ENCODE measurements at places on chromosomes 7 and 10. TPM values are rescaled to one million over a fixed set of nuclear protein-coding genes. Genes with fewer than 3 reads are reported as not detected.
A peak's percentile ranks its signal among the peaks of the same experiment; 100 is the strongest.

- DNase-seq, result peak; percentile 99
These were observed 54.6 kb downstream of the TMEM26 start for GRCh38 chr10:61398366-61399129.

DNA sequence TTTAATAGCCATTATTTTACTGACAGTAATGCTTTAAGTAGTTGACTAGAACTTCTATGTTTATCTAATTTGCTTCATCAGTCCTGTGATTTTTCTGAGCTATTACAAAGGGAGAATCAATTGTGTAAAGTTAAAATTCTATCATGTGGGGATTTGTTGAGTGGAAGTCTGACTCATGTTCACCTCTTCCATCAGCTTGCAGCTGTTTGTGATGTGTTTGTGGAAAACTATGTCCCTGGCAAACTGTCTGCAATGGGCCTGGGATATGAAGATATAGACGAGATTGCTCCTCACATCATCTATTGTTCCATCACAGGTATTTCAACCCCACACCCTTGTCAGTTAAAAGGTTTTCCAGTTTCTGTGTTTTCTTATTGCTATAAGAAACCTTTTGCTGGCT lies 59.9 kb downstream of the SUGCT start:
- DNase-seq, result no peak

- DNase-seq, result peak; percentile 48
These were observed 82.8 kb upstream of the CPXM2 start for GRCh38 chr10:123974406-123974805.

Gene CLRN3
- not detected for total RNA-seq

DNA sequence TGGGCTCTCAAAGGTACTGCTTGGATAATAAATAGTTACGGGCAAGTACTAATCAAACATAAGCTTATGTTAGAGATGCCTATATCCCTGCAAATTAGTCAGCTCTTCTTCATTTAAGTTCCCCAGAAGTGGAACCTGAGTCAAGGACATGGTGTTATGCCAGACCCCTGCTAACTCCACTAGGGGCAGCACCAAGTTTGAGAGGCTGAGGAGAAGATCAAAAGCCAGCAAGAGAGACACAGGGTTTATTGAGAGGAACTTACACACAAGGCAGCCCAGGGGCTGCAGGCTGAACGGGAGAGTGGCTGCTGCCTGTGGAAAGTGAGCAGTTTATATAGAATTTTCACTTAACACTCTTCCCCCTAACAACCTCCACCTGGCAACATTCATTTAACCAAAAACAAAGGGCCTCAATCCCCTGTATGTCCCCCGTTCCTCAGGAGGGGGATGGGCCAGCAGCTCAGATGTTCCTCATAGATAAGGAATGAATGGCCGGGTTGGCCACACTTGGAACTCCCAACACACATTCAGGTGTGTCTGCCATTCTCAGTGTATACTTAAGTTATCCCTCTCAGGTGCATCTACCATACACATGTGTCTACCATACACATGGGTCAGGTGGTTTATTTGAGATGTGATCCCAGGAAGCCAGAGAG lies 62.6 kb upstream of the GHITM start:
- no peak for DNase-seq

DNA sequence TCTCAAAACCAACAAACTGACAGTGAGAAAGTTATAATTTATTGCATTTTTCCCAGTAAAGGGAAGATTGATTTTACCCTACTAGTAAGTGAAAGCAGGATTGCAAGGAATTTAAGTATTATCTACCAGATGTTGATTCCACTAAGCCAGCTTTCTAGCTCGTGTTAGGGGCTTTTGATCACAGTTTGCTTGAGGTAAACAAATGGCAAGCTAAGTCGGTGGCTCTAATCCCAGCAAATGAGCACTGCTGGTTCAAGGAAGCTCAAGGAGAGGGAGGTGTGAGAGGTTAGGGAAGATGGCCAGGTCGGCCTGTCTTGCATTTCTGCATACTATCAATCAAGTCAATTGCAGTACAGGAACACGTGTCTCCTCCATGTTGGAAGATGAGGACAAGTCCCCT lies 448.7 kb upstream of the POM121L12 start:
- DNase-seq, result no peak

DNA sequence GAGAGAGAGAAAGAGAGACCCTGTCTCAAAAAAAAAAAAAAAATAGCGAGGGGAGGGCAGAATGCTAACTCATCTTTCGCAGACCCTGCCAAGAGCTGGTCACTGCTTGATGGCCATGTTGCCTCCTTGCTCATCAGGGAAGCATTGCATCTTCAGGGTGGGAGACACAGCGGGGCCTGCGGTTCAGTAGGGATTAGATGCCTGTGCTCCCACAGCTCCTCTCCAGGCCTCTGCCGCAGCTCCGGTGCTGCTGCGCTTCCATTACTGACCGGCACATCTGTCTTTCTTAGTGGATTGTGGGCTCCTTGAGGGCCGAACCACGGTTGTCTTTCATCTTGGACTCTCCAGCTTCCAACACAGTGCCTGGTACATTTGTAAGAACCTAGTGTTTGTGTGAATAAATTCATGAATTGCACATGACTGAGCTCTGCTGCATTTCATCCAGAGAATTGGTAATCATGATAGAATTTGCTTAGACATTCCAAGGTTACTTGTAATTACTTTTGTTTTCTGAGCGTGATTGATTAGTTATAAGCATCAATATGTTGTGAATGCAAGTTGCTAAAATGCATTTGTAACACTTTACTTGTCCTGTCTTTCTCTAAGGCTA lies 16.8 kb downstream of the HK1 start:
- no peak for DNase-seq

Data from PC-3 (cell line).